Activated T-cell treated with anti-CD3 and anti-CD28 coated beads, Interleukin-2, amount 50 U/mL, for 48 hours (primary cell): ENCODE measurements at places on chromosomes 6 and 20.

GRCh38 chr6:145685932-145686331, 49.4 kb downstream of the EPM2A start:
- no peak for DNase-seq

GRCh38 chr6:34370361-34370760, 22.1 kb downstream of the NUDT3 start:
- no peak for DNase-seq

DNA sequence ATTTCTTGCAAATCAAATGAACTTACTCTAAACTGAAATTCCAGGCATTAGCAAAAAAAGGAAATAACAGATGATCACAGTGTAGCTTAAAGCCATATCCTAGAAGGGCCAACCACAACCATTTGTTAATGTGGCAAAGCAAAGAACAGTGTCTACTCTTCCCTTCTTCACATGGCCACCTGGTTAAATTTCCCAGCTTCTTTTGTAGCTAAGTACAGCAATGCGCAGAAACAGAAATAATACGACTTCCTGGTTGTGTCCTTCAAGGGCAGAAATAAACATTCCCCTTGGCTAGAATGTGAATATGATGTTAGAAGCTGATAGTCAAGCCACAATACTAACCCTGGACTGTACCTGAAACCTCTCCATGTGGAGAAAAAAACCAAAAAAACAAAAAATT, 9.6 kb downstream of the SNX3 start:
- DNase-seq: no peak

DNA sequence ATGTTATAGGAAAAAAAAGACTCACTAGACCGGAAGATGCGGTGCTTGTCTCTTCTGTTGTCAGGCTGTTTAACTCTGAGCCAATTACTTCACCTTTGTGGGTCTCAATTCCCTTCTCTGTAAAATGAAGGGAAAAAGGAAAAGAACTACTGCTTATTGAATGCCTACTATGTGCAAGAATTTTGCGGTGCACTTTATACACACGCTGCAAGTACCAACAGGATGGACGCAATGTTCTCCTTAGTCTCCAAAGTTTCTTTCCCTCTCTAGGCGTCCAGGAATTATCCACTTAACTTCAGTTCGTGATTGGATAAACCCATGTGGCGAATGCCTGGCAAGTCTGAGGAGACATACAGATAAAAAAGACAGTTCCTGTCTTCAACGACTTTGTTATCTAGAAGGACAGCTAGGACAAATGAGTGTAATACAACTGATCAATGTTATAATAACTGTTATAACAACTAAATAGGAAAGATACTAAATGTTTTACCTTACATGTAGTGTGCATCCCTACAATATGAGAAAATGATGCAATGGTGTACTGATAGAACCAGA, 69.0 kb upstream of the JARID2 start:
- DNase-seq: no peak

DNA sequence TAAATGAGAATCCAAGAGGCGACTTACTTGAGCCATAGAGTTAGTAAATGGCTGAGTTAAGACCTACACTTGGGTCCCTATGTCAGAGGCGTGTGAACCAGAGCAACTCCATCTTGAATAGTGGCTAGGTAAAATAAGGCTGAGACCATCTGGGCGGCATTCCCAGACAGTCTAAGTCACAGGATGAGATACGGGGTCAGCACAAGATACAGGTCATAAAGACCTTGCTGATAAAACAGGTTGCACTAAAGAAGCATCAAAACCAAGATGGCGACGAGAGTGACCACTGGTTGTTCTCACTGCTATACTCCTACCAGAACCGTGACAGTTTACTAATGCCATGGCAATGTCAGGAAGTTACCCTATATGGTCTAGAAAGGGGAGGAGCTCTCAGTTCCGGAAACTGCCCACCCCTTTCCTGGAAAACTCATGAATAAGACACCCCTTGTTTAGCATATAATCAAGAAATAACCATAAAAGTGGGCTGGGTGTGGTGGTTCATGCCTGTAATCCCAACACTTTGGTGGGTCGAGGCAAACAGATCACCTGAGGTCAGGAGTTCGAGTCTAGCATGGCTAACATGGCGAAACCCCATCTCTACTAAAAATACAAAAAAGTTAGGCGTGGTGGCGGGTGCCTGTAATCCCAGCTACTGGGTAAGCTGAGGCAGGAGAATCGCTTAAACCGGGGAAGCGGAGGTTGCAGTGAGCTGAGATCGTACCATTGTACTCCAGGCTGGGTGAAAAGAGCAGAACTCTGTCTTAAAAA, 43.9 kb upstream of the EEF1A1 start:
- no peak for DNase-seq

GRCh38 chr6:21914121-21914973, 320.8 kb downstream of the SOX4 start:
- DNase-seq: peak; percentile 46

DNA sequence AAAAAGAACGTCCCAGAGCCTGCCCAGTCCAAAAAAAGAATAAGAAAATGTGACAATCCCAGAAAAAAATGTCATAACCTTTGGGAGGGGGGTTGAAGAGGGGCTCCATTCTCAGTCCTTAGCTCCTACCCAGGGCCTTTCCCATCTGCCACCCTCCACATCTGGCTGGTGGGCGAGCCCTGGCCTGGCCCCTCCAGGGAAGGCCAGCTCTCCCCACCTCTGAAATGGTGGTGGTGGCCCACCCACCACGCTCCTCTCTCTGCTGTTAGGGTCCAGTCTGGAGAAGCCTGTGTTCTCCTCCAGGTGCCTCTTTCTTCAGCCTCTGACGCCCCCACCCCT, 415 bp downstream of the RGS19 start:
- no peak for DNase-seq

DNA sequence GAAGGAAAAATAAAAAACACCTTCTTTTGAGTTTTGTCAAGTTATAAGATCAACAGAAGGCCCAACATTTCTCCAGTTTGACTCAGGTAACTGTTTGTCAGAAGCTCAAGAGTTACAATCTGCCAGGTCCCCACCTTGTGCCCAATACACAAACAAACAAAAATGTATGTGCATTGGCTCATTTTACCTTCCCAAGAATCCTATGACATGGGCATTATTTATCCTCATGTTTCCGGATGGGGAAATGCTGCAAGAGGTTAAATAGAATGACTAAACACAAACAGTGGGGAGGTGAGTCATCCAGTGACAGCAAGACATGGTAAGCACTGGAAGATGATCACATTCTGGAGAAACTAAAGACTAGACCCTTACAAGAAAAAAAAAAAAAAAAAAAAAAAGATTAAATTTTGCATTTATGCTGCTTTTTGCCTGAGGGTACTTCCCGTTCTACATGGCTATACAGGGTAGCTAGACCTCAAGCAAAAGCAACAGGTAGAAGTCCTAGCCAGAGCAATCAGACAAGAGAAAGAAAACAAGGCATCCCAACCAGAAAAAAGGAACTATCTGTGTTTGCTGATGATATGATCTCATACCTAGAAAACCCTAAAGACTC, 23.6 kb upstream of the ANKRD60 start:
- no peak for DNase-seq

- DNase-seq: no peak
These were observed 40.7 kb downstream of the SLC22A3 start for GRCh38 chr6:160388922-160389321.

GRCh38 chr20:10739134-10739533, 65.3 kb upstream of the JAG1 start:
- no peak for DNase-seq

- no peak for DNase-seq
These were observed 6.9 kb upstream of the KIF16B start for GRCh38 chr20:16580147-16580546.

GRCh38 chr20:50787181-50787580, 7.7 kb upstream of the BCAS4 start:
- DNase-seq: no peak

DNA sequence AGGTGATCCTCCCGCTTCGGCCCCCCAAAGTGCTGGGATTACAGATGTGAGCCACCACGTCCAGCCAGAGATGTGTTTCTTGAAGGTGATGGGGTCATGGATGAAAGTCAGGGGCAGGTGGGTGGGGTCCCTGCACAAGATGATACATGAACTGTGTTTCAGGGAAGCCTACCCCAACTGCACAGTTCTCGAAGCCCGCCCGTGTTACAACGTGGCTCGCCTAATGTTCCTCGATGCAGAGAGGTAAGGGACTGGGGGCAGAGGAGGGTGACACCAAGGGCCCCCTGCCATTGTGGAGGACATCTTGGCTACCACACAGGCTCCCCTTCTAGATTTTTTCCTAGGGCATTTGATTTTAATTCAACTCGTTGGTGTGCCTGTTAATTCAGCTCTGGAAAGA, 11.9 kb upstream of the CAPN11 start:
- no peak for DNase-seq

DNA sequence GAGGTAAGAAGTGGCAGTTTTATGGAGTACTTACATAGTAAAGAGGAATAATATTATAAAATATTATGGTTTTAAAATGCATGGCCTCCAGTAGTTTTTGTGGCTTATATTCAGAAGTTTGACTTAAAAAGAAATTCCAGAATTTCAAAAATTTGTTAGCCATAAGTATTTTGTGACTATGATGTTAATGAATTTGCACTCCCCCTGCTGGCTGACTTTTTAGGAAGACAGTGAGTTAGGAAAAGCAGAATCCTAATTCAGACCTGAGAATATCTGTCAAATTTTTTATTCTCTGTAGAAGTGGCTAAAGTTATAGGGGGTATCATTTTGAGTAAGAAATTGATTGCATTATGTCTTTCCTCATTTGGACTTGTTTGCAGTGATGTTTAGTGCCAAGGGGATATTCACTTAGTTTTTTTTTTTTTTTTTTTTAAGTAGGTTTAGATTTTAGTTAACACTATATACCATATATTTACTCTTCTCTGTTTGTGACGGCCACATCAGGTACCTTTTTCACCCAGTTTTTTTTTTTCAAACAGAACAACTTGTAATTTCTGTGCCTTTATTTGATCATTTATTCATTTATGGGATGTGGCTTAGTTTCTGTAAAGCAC, 40.8 kb downstream of the ZFAND3 start:
- no peak for DNase-seq

GRCh38 chr20:47951521-47951971, 166.3 kb upstream of the SULF2 start:
- no peak for DNase-seq

- no peak for DNase-seq
These were observed 52.2 kb downstream of the TPBG start for GRCh38 chr6:82415820-82416219.

GRCh38 chr20:33391722-33392415, 9.4 kb downstream of the CDK5RAP1 start:
- DNase-seq: no peak

DNA sequence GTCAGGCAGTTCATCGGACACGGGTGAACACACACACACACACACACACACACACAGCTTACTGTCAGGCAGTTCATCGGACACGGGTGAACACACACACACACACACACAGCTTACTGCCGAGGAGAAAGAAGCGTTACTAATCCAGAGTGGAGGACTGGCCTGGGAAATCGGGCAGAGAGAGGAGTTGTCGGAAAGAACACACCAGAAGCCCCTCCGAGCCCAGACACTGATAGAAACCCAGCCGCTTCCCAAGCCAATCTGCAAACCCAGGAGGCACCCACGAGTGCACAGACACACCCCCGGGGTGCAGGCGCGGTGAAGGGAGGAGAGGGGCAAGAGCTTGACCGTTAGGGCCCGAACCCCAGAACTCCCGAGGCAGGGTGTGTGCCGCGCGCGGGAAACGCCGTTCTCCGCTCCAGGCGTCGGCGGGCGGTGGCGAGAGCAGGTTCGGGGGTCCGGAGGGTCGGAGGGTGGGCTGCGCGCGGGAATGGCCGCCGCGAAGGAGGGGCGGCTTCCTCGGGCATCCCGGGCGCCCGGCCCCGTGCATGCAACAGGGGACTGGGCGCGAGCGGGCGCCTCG, 636 bp downstream of the ELOVL2 start:
- DNase-seq: no peak

- DNase-seq: no peak
These were observed 2.2 kb downstream of the BICRAL start for GRCh38 chr6:42783876-42784642.

DNA sequence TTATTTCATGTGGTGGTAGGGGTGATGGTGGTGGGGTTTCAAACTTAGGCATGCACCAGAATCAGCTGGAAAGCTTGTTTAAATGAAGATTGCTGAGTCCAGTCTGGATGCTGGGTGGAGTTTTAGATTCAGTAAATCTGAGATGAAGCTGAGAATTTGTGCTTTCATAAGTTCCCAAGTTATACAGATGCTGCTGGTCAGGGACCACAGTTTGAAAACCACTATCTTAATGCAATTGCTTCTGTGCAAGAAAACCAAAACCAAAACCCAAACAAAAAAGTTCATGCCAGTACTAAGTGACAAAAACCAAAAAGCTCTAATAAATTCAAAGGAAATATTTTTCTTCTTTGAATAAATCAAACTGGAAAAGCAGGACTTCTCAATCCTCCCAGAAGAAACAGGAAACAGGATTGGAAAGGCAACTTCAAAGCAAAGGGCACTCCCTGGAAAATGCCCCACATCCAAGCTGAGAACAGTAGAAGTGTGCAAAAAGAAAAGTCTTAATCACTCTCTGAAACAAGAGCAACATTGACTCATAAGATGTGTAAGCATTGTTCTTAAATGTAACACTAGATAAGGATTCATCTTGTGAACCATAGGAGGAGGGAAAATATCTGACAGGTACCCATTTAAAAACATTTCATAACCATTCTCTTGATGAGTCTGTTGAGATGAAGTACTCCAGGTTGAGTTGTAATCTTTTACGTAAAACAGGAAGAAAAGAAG, 481.5 kb upstream of the HSF2 start:
- no peak for DNase-seq

DNA sequence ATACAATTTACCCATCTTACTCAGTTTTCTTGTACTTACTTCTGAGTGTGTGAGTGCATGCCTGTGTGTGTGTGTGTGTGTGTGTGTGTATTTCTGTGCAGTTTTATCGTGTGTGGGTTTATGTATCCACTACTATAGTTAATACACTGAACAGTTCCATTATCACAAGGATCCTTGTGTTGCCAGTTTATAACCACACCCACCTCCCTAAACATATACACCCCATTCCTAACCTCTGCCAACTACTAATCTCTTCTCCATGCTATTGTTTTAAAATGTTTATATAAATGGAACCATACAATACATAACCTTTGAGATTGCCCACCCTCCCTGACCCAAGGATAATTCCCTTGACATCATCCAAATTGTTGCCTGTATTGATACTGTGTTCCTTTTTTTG, 18.7 kb downstream of the POFUT1 start:
- DNase-seq: no peak

- no peak for DNase-seq
These were observed 226.0 kb downstream of the CDH4 start for GRCh38 chr20:61478094-61478493.

DNA sequence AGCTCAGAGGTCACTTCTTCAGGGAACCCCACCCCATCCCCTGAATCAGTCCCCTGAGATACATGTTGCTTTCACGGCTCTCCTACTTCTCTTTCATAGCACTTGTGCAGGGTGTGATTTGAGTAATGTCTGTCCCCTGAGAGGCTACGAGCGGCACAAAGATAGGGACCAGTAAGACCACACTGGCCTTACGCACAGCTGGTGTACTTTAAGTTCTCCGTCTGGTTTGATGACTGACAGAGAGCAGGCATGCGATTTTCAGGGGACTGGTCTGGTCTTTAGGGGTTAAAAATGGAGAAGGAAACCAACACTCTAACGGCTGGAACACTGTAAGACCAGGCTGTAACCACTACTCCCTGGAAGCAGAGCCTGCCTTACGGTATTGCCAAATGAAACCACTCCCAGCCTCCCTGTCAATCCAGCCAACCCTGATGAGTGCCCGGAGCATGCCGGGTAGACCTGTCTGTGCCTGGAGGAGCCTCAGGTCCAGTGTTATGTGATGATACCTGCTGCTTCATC, 47.1 kb downstream of the ELMO2 start:
- no peak for DNase-seq
